ENCODE measurements at places on chromosomes 13 and 19.

- DNase-seq: no peak
Observed at GRCh38 chr19:35937345-35938281, 1.4 kb downstream of the LRFN3 start.

- no peak for DNase-seq
Observed at GRCh38 chr19:18493440-18494266, 28.2 kb downstream of the ELL start.

DNA sequence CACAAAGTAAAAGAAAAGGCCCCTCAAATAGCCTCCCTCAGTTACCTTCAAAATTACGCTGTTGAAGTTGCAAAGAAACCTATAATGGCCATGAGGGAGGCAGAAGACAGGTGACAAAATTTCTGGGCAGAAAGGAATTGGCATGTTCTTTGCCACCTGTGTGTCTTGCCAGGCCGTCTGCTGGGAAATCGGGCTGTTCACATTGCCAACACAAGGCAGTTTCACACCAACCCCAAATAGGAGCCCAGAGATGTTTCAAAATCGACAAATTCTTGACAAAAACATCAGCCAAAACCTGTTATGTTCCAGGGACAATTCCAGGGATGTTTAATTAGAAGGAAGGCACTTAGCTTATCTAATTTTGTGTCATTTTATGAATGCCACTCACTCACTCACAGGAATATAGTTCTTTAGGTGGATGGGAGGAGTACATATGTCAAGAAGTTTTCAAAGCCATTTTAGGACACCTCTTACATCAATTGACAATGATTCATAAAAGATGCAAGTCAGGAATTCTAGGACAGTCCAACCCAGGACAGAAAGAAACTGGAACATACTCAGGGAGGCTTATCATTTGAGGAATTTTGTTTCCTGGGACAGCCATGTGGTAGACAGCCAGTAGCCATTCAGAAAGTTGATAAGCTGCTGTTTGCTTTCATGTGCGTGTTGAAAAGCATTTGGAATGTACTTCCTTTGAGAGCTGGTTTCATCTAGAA lies 164.5 kb downstream of the RGCC start:
- DNase-seq: no peak

DNA sequence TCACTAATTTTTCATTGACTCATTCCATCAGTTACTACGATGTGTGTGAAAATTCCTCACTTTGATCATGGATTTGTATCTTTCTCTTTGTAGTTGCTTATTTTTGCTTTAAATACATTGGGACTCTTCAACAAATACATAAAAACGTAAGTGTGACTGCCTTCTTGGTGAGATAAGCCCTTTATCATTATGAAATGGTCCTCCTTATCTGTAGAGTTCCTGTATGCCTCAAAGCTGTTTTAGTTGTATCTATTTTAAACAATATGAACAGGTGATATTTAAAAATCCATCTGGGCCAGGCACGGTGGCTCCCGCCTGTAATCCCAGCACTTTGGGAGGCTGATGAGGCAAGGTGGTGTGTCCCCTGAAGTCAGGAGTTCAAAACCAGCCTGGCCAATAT lies 11.3 kb downstream of the DCUN1D2 start:
- DNase-seq: no peak

DNA sequence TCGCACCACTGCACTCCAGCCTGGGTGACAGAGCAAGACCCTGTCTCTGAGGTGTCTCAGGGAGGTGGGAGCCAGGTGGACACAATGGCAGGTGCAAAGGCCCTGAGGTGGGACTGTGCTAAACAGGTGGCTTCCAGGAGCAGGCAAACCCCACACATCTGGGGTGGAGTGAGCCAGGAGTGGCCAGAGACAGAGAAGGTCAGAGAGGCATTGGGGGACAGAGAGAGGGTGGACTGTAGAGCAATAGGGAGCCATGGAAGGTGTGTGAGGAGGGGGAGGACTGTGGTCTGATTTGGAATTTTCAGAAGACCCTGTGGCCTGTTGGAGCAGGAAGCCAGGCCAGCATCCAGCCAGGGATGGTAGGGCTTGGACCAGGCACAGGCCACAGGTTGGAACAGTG lies 4.7 kb downstream of the MEF2B start:
- no peak for DNase-seq
